Memory B cell (primary cell): ENCODE measurements at places on chromosomes 6 and 20.

- DNase-seq: no peak
Observed at GRCh38 chr6:44039191-44039719, 88.0 kb downstream of the MRPL14 start.

GRCh38 chr6:108888745-108889144 lies 40.5 kb downstream of the ARMC2 start:
- DNase-seq: no peak

- no peak for DNase-seq
Observed at GRCh38 chr6:144935181-144935580, 650.0 kb downstream of the UTRN start.

DNA sequence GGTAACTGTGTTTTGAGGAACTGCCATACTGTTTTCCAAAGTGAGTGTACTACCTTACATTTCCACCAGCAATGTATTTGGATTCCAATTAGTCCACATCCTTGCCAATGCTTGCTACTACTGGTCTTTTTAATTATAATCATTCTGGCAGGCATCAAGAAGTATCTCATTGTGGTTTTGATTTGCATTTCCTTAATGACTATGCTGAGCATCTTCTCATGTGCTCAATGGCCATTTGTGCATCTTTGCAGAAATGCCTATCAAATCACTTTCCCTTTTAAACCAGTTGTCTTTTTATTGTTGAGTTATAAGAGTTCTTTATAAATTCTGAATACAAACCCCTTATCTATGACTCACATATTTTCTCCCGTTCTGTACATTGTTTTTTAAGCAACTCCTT lies 75.9 kb downstream of the ATG5 start:
- no peak for DNase-seq

DNA sequence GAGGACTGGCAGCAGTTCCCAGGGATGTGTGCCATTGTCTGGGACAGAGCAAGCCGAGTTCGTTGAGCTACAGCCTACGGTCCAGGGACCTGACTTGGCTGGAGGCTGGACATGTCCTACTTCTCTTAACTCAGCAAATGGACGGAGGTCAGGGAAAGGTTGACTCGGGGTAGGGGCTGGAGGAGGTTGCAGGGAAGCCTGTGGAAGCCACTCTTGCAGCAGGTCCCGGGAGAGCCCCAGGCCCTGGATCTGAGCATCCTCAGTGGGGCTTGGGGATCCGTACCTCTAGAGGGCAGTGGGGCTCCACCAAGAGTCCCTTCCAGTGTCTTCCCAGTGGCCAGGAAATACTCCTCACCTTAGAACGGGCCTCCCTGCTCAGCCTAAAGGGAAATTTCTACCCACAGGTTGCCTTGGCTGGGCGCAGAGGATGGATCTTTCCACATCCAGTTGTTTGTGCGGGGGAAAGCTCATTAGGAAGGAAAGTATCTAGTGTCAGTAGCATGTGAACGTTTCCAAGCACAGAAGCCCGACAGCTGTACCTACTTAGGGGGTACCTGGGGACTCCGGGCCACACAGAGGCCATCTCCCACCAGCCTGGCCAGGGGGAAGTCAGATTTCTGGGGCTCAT lies 170.2 kb downstream of the NFATC2 start:
- DNase-seq: peak; percentile 54

DNA sequence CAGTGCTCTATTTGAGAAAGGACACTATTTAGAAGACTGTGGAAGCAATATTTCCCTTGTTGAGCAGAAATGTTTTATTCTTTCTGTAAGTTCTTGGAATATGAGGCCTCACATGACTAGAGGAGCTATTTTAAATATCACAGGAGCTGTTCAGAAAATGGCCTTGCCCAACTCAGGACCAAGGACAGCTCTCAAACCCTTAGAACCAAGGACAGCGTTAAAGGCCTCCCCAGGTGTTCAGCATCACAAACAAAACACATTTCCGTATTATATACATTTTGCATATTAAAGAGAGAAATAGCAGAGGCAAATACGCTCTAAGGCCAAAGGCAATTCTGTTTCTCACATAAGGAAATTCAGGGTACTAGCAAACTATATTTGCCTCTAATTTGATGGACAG lies 631.4 kb downstream of the CDH26 start:
- DNase-seq: no peak

- no peak for DNase-seq
Observed at GRCh38 chr6:44898296-44898930, 429.7 kb upstream of the RUNX2 start.

GRCh38 chr20:21840991-21841390 lies 135.5 kb downstream of the PAX1 start:
- no peak for DNase-seq

- no peak for DNase-seq
Observed at GRCh38 chr20:58542411-58543095, 27.4 kb upstream of the APCDD1L start.

- DNase-seq: peak; percentile 21
Observed at GRCh38 chr6:38997128-38997761, 51.3 kb upstream of the GLP1R start.

GRCh38 chr20:61777773-61778494 lies 287.7 kb downstream of the TAF4 start:
- no peak for DNase-seq

GRCh38 chr6:110410511-110410910 lies 4.9 kb downstream of the DDO start:
- DNase-seq: no peak

- DNase-seq: no peak
Observed at GRCh38 chr6:38262026-38262425, 377.7 kb downstream of the BTBD9 start.

DNA sequence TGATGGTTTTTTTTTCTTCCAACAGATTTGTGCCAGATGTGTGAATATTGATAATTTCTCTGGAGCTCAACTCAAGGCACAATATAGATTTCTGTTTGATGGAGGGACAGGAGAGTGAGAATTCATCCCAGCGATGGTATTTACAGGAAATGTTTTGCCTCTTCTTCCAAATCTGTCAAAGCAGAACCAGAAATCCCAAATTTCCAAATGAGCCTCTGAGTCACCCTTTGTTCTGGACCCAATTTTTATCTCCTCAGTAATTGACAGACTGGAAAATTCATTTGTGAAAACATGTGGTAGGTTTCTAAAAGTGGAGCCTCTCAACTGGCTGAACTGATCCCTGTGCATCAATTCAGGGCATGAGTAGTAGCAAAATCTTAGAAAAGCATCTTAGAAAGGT lies 223.2 kb upstream of the TSHZ2 start:
- DNase-seq: no peak

DNA sequence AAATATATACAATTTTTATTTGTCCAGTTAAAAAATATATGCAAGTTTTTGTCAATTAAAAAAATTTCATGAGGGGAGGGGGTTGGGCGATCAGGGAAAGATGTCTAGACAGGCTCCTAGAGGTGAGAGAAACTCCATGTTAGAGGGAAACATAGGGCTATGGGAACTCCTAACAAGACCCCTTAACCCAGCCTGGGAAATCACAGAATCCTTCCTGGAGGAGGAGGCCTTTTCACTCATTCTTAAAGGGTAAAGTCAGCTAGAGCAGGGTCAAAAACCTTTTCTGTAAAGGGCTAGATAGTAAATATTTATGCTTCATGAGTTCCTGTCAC lies 75.9 kb upstream of the PTPN1 start:
- DNase-seq: no peak

DNA sequence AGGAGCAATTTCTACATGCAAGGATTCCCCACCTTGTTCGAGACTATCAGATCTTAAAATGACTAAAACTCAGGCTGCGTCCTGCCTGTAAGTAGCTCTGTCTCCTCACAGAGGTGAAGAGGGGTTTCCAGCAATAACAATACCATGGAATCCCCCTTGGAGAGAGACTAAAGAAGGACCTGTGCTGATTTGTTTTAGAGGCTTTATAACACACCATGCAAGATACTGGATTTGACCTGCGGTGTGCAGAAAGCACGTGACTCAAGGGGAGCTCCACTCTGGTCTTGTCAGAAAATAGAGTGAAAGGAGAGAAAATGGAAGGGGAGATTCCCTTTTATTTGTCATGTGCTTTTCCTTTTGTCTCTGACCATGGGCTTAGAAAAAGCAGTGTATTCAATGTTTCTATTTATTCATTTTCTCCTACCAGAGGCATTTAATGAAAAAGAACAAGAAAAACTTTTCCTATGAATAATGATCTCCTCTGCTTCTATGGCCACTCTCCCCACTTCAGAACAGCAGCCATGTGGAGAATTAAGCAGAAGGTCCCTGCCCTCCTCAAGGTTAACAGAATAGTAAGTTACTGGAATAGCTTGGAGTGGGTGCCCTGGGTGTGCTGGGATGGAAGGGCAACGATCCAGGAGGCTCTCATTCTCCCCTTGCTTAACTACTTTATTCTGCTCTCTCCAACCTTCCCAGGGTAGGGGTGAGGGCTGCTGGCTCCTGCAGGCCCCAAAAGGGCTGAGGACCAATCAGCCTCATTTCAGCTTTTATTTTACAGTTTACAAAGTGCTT lies 19.2 kb upstream of the MRPS10 start:
- no peak for DNase-seq

- no peak for DNase-seq
Observed at GRCh38 chr20:60224914-60225313, 266.7 kb downstream of the CDH26 start.

- DNase-seq: no peak
Observed at GRCh38 chr6:90285042-90285481, 11.6 kb downstream of the BACH2 start.

DNA sequence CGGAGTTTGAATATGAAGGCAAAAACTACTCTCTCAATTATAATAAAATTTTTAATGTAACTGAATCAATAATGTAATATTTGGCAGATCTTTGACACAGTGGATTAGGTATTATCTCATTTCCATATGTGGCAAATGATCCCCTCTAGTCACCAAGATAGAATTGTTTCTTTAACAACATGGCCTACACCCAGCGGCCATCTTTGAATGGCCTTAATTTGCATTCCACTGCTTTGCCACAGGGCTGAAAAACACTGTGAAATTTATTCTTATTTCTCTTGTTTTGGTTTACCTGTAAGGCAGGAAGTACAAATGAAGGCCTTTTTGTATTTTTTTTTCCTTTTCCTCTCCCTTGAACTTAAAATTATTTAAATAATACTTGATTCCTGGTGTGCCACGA lies 162.6 kb upstream of the SCGN start:
- no peak for DNase-seq

DNA sequence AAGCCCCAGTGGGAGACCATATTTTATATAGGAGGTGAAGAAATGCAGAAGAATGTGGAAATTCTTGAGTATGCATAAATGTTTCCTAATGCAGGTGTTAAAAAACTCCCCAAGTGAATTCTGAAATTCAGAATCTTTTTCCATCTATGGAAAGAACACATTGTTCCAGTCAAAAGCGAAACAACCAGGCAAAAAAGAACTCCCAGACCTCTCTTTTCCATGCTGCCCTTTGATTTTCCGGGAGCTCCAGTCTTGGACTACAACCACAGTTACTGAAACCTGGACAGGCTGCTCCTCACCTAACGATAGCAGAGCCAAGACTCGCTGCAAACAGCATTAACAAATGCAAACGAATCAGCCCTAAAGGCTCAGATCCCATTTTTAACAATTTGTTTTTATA lies 108.7 kb upstream of the CNKSR3 start:
- no peak for DNase-seq
